Inflammatory macrophage treated with lipopolysaccharide for 4 hours (primary cell): ENCODE measurements at places on chromosomes 5 and 9.

GRCh38 chr9:121120386-121120785, 45.6 kb downstream of the CNTRL start:
- DNase-seq, result no peak

DNA sequence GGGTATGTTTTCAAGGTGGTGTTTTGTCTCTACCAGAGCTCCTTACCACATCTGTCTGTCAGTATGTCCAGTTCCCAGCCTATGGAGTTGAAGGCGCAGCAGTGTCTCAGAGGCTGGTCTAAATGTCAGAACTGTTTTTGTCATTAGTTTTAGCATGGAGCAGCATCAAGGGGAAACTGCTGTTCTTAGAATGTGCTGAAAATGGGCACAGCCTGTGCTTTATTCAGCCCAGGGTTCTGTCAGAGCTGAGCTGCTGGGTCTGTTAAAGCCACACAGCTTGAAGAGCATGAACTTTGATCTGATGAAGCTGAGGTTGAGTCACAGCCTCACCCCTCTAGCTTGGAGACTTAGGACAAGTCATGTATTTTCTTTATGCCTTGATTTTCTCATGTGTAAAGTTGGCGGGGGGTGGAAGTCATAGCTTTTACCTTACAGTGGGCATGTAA, 71.9 kb downstream of the RALGPS1 start:
- no peak for DNase-seq

- DNase-seq, result no peak
Measured at GRCh38 chr9:17509151-17509550, 69.7 kb upstream of the SH3GL2 start.

DNA sequence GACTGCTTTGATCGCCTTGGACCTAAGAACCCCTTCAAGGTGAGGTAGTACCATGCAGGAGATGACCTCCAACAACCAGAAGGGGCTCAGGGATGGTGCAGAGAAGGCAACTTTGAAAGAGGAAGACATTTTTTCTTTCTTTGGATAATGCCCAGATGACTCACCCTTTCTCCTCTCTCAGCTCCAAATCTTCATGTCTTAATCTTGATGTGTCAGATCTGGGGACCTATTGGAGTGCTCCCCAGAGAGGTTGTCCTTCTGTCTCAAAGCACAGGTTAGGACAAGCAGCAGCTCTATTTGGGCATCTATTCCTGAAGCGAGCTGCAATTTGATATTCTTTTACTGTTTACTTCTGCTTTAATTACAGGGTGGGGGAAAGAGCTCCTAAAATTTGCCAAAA, 229.9 kb upstream of the MAP3K1 start:
- DNase-seq, result peak; percentile 60

GRCh38 chr9:127524373-127524772, 73.1 kb downstream of the LRSAM1 start:
- DNase-seq, result no peak

GRCh38 chr9:78015241-78015640, 16.4 kb downstream of the GNAQ start:
- DNase-seq, result peak; percentile 66

- no peak for DNase-seq
Measured at GRCh38 chr5:94024101-94024500, 282.7 kb upstream of the POU5F2 start.

GRCh38 chr5:81239613-81240012, 6.5 kb downstream of the CKMT2 start:
- no peak for DNase-seq

DNA sequence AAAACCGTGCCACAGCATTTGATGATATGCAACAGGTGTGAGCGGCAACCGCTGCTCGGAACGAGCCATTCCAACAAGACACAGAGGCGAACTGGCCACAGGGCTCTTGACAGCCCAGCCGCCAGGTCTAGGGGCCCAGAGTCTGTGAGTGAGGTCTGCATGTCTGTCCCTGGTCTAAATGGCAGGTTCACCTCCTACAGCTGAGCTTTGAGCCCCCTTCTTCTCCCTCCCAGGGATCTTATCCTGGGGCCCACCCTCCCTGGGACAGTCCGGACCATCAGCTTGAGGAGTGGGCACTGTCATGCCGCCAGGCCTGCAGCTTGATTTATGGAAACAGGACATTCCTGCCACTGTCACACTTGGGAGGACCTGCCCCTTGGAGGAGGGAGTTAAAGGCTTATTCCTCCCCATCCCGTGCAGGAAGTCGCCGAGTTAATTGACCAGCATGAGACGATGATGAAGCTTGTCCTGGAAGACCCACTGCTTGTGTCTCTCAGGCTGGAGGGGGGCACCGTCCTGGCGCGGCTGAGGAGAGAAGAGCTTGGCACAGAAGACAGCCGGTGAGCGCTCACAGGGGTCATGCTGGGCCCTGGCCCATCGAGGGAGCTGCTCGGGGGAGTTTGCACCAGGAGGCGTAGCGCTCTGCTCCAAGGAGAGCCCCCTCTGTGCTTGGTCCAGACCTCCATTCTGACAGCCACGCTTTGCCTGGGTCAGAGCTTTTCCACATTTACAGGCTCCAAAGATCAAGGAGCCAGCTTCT, 35.5 kb upstream of the LRRC14B start:
- no peak for DNase-seq

GRCh38 chr9:24590432-24590831, 44.7 kb upstream of the IZUMO3 start:
- no peak for DNase-seq

DNA sequence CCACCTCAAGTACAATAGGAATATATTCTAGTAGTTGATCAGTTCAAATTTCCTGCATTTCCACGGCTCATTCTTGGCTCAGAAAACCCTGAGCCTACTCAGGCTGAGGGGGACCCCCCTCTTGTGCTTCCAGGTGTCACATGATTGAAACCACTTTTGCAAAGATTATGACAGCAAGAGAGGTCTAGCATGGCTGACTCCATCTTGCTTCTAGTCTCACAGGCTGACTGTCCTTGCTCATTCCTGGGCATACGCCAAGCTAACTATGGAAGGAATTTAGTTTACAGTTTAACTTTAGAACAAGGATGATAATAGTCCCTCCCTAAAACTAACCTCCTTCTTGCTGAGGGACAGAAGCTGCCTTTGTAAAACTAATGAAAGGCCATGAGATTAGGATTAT, 154.1 kb downstream of the SNX18 start:
- DNase-seq, result no peak

DNA sequence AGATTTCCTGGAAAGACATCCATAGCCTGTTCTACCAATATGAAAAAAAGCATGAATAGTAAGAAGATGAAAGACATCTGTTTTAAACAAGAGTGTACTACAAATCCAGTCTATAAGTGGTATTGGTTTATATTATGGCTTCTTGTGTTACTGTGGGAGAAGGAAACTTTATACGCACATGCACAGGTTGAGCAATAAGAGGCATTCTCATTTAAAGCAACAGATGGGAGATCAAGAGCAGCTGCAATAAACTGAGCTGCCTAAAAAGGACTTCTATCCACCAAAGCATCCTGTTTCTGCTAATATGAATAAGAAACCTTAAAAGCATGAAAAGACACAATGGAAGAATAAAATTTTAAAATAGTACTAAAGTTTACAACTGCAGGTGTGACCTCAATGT, 8.6 kb upstream of the PCDHB1 start:
- no peak for DNase-seq

- no peak for DNase-seq
Measured at GRCh38 chr9:16640649-16641048, 229.8 kb downstream of the BNC2 start.

DNA sequence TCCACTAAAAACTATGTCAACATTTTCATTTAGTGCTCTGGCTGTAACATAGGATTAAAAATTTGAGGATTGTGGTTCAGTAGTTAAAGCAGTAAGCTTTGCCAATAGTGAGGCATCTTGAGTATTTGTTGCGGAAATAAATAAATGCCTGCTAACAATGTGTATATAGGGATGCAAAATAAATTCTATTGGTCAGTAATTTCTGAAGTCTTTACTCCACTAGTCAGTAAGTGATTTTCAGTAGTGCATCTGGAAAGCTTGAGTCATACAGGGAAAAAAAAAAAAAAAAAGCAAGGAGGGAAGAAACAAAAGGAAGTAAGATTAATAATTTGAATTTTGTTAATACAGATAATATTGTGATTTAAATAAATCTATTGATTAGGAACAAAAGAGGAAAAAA, 21.0 kb downstream of the NIPBL start:
- no peak for DNase-seq

DNA sequence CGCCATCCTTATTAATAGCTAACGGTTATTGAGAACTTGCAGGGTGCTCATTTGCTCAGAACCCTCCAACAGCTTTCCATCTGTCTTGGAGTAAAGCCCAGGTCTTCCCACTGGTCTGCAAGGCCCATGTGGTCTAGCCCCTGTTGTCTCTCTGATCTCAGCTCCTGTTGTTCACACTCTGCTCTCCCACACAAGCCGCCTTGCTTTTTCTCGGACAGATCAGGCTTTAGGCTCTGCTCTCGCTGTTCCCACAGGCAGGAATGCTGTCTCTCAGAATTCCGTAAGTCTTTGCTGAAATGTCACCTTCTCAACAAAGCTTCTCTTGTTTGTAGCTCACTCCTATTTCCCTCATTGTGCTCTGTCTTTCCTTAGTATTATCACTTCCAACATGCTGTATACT, 34.3 kb downstream of the GPR107 start:
- no peak for DNase-seq

DNA sequence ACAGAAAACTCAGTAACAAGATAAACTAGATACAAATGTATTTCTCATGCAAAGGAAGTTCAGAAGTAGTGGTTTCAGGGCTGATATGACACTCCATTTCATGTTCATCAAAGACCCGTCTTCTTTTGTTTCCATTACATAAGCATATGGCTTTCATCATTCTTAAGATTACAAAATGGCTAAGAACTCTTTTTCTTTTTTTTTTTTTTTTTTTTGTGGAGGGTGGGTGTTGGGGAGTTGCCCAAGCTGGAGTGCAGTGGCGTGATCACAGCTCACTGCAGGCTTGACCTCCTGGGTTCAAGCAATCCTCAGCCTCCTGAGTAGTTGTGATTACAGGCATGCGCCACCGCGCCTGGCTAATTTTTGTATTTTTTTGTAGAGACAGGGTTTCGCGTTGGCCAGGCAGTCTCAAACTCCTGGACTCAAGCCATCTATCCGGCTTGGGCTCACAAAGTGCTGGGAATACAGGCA, 22.0 kb upstream of the PTBP3 start:
- peak; percentile 60 for DNase-seq

DNA sequence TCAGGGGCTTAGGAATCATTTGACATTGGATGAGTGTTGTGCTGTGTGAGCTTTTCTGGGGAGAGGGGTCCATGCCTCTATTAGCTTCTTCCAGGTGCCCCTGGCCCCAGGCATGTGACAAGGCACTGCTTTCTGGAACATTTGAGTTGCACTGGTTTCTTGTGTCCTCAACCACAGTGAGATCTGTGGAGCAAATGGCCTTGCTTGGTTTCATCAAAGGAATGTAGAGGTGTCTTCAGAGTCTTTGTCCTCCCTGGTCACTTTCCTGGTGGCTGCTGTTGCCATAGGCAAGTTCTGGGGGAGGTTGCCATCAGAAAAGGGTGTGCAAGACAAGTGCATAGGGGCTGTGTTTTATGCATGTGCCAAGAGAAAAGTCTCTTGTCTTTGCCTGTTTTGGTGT, 157.5 kb downstream of the MACROH2A1 start:
- DNase-seq, result no peak

GRCh38 chr5:15515229-15515628, 15.2 kb downstream of the FBXL7 start:
- no peak for DNase-seq

- DNase-seq, result no peak
Measured at GRCh38 chr5:117881426-117882230, 1106.7 kb downstream of the DTWD2 start.

DNA sequence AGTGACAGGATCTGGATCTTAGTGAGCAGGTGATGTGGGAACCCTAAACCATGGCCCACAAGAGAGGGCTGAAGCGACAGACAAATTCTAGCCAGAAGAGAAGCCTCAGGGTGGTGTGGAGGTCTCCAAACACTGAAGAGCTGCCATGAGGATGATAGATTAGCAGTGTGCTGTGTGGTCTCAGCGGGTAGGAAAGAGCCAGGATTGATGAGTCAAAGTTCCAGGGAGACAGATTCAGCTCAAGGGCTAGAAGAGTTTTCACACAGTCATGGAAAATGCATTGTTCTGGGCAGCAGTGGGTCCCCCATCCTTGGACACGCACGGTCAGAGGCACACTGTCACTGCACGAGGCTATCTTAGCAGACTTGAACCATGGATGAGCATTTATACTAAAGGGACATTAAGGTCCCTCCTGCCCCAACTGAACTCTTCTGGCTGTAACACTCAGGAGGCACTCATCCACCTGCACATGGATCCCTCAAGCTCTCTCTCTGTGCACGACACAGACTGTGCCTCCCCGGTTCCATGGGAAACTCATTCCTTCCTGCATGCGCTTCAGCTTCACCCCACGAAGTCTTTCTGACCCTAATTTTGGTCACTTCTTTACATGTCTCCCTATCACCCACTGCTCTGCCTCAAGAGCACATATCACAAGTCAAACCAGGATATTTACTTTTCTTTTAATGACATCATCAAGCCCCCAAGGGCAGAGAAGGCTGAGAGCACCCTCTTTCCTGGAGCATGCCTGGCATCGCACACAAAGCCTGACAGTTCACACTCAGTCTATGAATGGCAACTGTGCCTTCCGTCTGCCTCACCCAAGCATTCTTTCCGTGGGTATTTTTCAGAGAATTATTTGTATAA, 84.8 kb downstream of the TLE1 start:
- DNase-seq, result no peak

DNA sequence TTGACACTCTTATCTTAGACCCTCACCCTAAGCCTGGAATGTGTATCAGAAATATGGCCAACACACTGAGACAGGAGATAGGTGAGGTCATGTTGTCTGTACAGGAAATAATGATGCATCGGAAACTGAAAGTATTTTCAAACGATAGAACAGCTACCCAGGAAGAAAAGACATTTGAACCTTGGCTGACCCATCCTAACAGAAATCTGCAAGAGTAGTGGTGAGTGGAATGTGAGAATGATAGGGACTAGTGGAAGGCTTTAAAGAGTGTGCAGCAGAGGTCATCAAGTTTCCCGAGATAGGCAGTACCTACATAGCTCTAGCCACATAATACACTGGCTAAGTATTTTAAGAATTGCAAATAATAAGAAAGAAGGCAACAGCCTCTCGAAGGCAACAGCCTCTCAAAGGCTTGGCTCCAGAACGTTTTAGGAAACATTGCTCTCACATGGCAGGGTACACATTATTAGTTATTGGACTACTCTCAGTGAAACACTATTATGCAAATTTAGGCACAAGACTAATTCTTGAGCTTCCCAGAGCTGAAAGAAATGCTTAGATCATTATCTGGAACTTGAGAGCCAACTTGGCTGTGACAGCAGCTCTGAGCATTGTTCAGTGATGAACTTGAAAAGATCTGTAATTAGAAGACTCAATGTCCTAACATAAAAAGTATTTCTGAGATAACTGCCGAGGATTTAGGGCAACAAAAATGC, 133.1 kb upstream of the FBXL7 start:
- no peak for DNase-seq

GRCh38 chr5:136420168-136420898, 55.0 kb upstream of the TRPC7 start:
- DNase-seq, result no peak

- DNase-seq, result no peak
Measured at GRCh38 chr9:5611321-5612184, 17.4 kb upstream of the RIC1 start.
